Activated T-cell treated with anti-CD3 and anti-CD28 coated beads, Interleukin-2, amount 50 U/mL, for 24 hours (primary cell): ENCODE measurements at places on chromosomes 3 and 15.

- DNase-seq: no peak
Observed at GRCh38 chr3:171293142-171293782, 166.9 kb downstream of the TNIK start.

- no peak for DNase-seq
Observed at GRCh38 chr3:40167958-40168357, 141.5 kb upstream of the EIF1B start.

DNA sequence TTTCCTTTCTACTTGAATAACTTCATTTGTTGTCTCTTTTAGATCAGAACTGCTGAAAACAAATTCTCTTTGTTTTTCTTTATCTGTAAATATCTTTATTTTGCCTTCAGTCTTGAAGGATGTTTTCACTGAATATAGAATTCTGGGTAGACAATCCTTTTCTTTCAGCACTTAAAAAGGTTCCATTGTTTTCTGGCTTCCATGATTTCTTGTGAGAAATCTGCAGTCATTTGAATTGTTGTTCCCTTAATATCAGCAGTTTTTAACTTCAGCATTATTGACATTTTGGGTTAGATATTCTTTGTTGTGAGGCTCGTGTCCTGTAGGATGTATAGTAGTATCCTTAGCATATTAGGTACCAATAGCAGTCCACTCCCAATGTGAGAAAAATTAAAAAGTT, 65.8 kb downstream of the SV2B start:
- no peak for DNase-seq

- no peak for DNase-seq
Observed at GRCh38 chr3:46670891-46671427, 22.5 kb downstream of the ALS2CL start.

- no peak for DNase-seq
Observed at GRCh38 chr3:107781253-107781652, 258.5 kb downstream of the BBX start.

- DNase-seq: no peak
Observed at GRCh38 chr3:152621006-152621868, 213.7 kb upstream of the P2RY1 start.

DNA sequence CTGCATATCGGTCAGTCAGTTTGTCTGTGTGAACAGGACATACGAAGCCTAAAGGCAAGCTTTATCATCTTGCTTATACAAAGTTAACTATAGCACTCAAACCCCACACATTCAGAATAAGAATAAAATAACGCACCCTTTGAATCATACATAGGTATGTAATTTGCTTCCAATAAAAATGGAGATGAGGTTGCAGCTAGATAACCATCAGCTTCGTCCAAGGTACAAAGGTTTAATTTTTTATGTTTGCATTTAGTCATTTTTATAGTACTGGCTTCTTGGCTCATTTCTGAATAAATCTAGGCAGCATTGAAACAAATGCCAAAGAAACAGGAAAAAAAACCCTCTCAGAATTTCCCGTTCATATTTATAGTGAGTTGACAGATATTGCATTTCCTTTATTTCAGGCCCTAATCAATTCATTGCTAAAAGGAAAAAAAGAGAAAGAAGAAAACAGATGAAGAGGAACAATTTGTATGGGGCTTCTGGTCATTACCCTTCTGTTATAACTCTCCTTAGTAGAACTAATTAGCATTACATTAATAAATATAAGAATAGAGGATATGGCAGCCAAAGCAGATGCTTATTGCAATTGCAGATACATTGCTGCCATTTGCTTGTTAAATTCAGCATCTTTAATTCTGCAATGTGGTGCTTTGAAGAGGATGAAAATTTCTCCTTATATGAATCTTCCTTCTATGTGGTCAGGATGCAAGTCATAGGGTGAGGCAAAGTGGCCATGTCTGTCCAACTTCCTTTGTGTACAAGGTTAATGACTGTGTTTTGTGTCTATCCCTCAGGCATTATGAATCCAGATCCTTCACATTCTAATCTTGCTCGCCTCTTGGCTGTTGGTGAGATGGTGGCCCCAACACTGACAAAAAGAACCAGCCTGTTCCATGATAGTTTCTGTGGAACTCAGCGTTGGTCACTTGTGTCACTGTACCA, 550.0 kb downstream of the AGBL1 start:
- no peak for DNase-seq

DNA sequence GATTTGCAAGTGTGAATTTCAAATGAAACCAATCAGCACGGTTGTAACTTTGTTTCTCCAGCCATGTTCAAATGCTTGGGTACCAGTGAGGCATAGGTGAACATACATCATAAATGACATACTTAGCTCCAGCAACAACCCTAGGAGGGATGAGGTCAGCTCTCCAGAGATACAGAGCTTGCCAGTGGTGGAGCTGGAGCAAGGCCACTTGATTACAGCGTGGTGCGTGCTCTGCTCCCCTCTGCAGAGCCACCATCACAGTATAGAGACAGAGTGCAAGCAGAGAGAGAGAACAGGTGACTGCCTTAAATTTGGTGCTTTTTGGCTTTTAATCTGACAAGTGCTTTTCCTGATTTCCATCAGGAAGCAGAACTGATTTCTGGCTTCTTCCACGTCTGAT, 275.1 kb downstream of the PDZRN3 start:
- no peak for DNase-seq

DNA sequence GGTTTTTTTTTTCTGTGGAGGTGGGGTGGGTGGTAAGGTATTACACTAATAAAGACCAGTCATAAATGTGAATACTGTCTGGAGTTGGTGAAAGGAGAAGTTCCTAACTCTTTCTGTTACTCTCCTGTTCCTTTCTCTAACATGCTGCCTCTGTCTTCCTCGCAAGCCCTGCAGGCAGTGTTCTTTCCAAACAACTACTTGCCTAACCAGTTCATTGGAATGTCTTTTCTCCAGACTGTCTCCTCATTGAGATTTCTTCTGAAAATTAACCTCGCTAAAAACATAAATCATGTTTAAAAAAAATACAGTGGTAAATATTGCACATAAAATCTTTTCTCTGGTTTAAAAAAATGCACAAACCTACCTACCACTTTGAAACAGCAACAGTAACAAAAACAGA, 135.2 kb downstream of the TP63 start:
- DNase-seq: no peak

- no peak for DNase-seq
Observed at GRCh38 chr15:90178468-90179435, 22.4 kb upstream of the SEMA4B start.

GRCh38 chr3:7201784-7202183, 340.9 kb downstream of the GRM7 start:
- no peak for DNase-seq

GRCh38 chr15:65326117-65326526, 21.6 kb downstream of the RNU5B-1 start:
- no peak for DNase-seq

DNA sequence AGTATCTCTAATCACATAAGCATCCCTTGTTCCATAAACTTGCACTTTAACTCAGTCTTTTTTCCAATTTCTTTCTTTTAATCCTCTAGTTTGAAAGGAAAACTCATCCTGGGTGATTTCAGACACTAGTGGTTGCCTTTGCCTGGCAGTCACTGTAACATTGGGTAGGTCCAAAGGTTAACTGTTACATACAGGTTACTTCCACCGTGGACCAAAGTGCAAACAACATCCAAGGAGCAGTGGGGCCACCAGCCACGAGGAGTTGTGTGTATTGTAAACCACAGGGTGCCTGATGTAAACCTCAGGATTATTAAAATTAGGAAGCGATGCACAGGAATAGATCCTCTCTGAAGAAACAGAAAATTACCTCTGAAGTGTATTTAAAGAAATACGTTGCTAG, 75.0 kb downstream of the HCN4 start:
- no peak for DNase-seq
